ENCODE measurements at places on chromosomes 3 and 15. TPM values are rescaled to one million over a fixed set of nuclear protein-coding genes. Genes with fewer than 3 reads are reported as not detected.

HTR3E gene
- total RNA-seq, result not detected

UMPS gene
- 38.0 TPM for total RNA-seq

DNA sequence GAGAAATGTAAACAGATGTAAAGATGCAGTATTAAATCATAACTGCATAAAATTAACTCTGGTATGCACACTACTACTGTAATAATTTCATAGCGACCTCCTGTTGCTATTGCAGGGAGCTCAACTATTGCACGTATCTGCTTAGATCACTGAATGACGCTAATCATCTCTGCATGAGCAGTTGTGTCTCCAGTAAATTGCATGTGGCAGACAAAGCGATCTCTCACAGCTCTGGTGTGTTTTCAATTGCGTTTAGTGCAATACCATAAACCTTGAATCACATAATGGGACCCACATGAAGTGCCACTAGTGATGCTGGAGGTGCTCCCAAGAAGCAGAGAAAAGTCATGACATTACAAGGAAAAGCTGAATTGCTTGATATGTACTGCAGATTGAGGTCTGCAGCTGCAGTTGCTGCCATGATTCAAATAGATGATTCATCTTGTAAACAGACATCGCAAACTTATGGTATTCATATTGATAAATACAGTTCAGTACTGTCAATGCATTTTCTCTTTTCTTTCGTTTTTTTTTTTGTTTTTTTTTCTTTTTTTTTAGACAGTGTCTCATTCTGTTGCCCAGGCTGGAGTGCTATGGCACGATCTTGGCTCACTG lies 30.2 kb upstream of the LCTL start:
- no peak overlapping the region for H3K27ac ChIP-seq
- no peaks in the 10 kb centered on the region for H3K27me3 ChIP-seq
- H3K4me1 ChIP-seq, result peaks cover 16% of the 10 kb centered on the region
- no peak for DNase-seq

GRCh38 chr15:56817321-56818080 lies 84.2 kb upstream of the ZNF280D start:
- H3K4me3 ChIP-seq, result no peak overlapping the region
- H3K27ac ChIP-seq, result no peak overlapping the region
- no peaks in the 10 kb centered on the region for H3K36me3 ChIP-seq
- DNase-seq, result no peak
- H3K27me3 ChIP-seq, result no peaks in the 10 kb centered on the region

- DNase-seq, result no peak
- H3K27me3 ChIP-seq, result no peaks in the 10 kb centered on the region
- H3K27ac ChIP-seq, result no peak overlapping the region
- H3K36me3 ChIP-seq, result peaks cover 33% of the 10 kb centered on the region
Measured at GRCh38 chr3:146503461-146504202, 34.3 kb upstream of the PLSCR2 start.

GRCh38 chr3:32899265-32899664 lies 52.2 kb upstream of the CCR4 start:
- H3K4me1 ChIP-seq, result peaks cover 5% of the 10 kb centered on the region
- no peaks in the 10 kb centered on the region for H3K36me3 ChIP-seq
- H3K27ac ChIP-seq, result no peak overlapping the region
- no peak for DNase-seq
- H3K4me3 ChIP-seq, result no peak overlapping the region
- peaks cover 53% of the 10 kb centered on the region for H3K27me3 ChIP-seq

GRCh38 chr15:81279621-81280485 lies 44.1 kb downstream of the STARD5 start:
- H3K36me3 ChIP-seq, result peaks cover 9% of the 10 kb centered on the region
- H3K27me3 ChIP-seq, result no peaks in the 10 kb centered on the region
- H3K4me3 ChIP-seq, result no peak overlapping the region
- no peak for DNase-seq

DNA sequence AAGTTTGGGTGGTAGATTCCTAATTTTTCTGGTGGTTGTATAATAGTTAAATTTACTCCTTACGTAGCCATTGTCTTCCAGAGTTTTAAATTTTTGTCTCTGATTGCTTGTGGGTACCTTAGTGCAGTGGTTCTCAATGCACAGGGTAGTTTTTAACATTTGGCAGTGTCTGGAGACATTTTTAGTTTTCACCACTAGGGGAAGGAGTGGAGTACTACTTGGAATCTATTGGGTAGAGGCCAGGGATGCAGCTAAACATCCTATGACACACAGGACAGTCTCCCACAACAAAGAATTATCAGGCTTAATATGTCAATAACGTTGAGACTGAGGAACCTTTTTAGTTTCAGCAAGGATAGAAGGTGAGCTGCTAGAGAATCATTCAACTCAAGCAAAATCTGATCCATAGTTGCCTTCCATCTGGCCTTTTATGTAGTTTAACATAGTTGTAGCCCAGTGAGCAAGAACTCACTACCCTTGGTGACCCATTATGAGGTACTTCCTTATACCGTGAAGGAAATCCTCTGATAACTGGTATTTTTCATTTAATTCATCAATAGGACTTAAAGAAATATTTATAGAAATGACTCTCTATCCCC lies 8.6 kb upstream of the STX19 start:
- H3K4me3 ChIP-seq, result no peak overlapping the region
- no peak overlapping the region for H3K27ac ChIP-seq
- H3K36me3 ChIP-seq, result no peaks in the 10 kb centered on the region
